Endodermal cell (in vitro differentiated cells): ENCODE measurements at places on chromosomes 5 and 9. TPM values are rescaled to one million over a fixed set of nuclear protein-coding genes. Genes with fewer than 3 reads are reported as not detected.

Gene REEP2
- 26.6 to 28.1 TPM (median 26.9 TPM) in 3 replicates for total RNA-seq

Gene PCDHB10
- 3.5 to 4.5 TPM (median 3.9 TPM) in 3 replicates for total RNA-seq

Gene ANGPTL2
- 9.8 to 14.9 TPM (median 14.8 TPM) in 3 replicates for total RNA-seq

Gene PRRX2
- total RNA-seq, result 1.0 to 2.2 TPM (median 1.9 TPM) in 3 replicates

Gene RPP25L
- 22.4 to 23.7 TPM (median 23.0 TPM) in 3 replicates for total RNA-seq

Gene IRX4
- total RNA-seq, result 1.5 TPM in 1 of 3 replicates, not detected in the others

Gene C5orf63
- 0.49 to 0.95 TPM (median 0.86 TPM) in 3 replicates for total RNA-seq

GRCh38 chr5:138282920-138283742 is 8.7 kb upstream of the GFRA3 start:
- no peaks in the 10 kb centered on the region for H3K4me1 ChIP-seq
- H3K36me3 ChIP-seq, result peaks cover 22% of the 10 kb centered on the region
- no peak overlapping the region for H3K4me3 ChIP-seq

- no peak overlapping the region for H3K27ac ChIP-seq
- no peaks in the 10 kb centered on the region for H3K36me3 ChIP-seq
- H3K27me3 ChIP-seq, result no peaks in the 10 kb centered on the region
These were observed 516.6 kb upstream of the MEF2C start for GRCh38 chr5:89399548-89399947.

DNA sequence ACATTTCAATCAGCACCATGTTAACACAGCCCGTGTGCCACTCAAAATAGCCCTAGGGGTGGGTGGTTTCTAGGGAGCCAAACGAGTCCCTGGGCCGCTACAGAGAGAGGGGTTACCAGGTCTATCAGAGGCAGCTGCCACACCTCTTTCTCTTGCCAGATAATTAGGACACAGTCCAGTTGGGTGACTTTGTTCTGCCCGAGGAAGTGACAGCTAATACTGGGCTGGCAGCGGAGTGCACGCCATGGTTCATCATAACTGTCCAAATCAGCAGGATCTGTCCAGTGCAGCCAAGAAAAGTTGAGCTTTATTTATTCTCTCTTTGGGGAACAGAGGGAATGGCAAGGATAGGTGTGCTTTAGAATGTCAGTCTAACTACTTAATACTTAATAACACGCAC is 583.8 kb downstream of the BRINP1 start:
- H3K4me1 ChIP-seq, result no peaks in the 10 kb centered on the region
- no peak overlapping the region for H3K4me3 ChIP-seq
- DNase-seq, result no peak
- H3K36me3 ChIP-seq, result no peaks in the 10 kb centered on the region
- no peak overlapping the region for H3K27ac ChIP-seq

DNA sequence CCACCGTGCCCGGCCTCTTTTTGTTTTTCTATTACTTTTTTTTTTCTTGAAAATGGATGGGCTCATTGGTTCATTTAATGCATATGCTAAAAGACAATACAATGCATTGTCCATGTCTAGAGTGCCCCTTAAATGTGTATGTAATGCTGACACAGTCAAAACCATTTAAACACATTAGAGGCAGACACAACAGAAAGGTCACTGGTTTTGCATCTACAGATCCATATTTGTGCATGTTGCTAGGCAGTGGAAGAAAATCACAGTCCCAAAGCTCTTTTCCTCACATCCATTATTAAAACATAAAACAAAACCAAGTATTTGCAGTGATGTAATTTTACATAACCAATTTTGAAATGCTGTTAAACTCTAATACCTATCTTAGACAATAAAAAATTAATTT is 389.0 kb downstream of the TAF11L14 start:
- H3K4me3 ChIP-seq, result no peak overlapping the region
- no peak overlapping the region for H3K27ac ChIP-seq
- H3K27me3 ChIP-seq, result peaks cover 7% of the 10 kb centered on the region
- H3K4me1 ChIP-seq, result no peaks in the 10 kb centered on the region
- no peaks in the 10 kb centered on the region for H3K36me3 ChIP-seq

GRCh38 chr9:114894206-114894605 is 36.2 kb downstream of the TNFSF8 start:
- H3K36me3 ChIP-seq, result no peaks in the 10 kb centered on the region
- H3K27ac ChIP-seq, result peak overlapping the region; percentile 59
- peaks cover 5% of the 10 kb centered on the region for H3K4me1 ChIP-seq
- H3K27me3 ChIP-seq, result no peaks in the 10 kb centered on the region
- no peak overlapping the region for H3K4me3 ChIP-seq
- DNase-seq, result no peak

GRCh38 chr9:69016191-69017096 is 2.5 kb upstream of the PRKACG start:
- no peaks in the 10 kb centered on the region for H3K4me1 ChIP-seq
- no peaks in the 10 kb centered on the region for H3K36me3 ChIP-seq
- H3K4me3 ChIP-seq, result no peak overlapping the region
- DNase-seq, result no peak
- no peak overlapping the region for H3K27ac ChIP-seq
- H3K27me3 ChIP-seq, result no peaks in the 10 kb centered on the region

DNA sequence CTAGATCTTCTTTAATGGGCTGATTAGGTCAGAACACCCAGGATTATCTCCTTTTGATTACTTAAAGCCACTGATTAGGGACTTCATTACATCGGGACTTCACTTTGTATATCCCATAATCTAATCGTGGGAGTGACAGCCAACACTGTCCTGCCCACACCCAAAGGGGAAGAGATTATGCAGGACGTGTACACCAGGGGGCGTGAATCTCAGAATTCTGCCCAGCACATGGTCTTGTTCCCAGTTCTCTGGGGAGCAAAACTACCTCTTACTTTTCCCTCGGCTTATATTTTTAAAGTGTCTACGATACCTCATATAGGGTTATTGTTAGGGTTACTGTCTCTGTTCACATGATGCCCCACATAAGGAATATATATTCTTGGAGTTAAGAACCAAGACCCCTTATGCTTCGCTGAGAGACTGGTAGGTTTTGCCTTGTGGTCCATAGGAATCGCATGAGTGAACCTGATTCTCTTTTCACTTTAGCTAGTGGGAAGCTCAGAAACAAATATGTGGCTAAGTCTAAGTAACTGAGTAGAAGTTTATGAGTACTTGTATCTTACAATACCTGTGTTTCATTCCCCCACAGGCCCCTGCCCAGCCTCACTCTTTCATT is 192.7 kb downstream of the GNA14 start:
- H3K27ac ChIP-seq, result no peak overlapping the region
- H3K27me3 ChIP-seq, result peaks cover 31% of the 10 kb centered on the region
- H3K4me1 ChIP-seq, result no peaks in the 10 kb centered on the region

DNA sequence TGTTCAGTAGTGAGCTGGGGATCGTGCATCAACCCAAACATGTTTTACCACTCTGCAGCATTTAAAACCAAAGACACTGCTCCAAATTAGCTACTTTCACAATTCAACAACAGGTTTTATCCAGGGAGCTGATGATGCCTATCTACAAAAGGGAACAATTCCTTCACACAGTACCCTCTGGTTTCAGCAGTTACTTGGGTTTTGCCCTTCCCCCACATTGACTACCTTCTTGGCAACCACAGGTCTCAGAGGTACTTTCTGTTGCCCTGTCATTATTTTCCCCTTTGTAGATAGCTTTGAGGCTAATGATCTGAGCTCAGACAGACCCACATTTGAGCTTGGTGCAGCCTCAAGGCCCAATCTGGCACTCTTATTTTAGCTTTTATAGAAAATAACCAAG is 96.1 kb downstream of the WDR41 start:
- no peak for DNase-seq
- H3K27ac ChIP-seq, result no peak overlapping the region
- H3K4me1 ChIP-seq, result no peaks in the 10 kb centered on the region
- H3K27me3 ChIP-seq, result no peaks in the 10 kb centered on the region
- H3K4me3 ChIP-seq, result no peak overlapping the region

GRCh38 chr5:153827397-153827796 is 211.3 kb downstream of the FAM114A2 start:
- peak; percentile 70 for DNase-seq
- peaks cover 73% of the 10 kb centered on the region for H3K27me3 ChIP-seq
- no peaks in the 10 kb centered on the region for H3K36me3 ChIP-seq
- H3K4me3 ChIP-seq, result no peak overlapping the region
- no peak overlapping the region for H3K27ac ChIP-seq

- no peaks in the 10 kb centered on the region for H3K27me3 ChIP-seq
- no peaks in the 10 kb centered on the region for H3K4me1 ChIP-seq
- H3K36me3 ChIP-seq, result peaks cover 10% of the 10 kb centered on the region
- peak; percentile 61 for DNase-seq
- no peak overlapping the region for H3K4me3 ChIP-seq
These were observed 18.9 kb downstream of the MARCHF11 start for GRCh38 chr5:16160706-16161105.

DNA sequence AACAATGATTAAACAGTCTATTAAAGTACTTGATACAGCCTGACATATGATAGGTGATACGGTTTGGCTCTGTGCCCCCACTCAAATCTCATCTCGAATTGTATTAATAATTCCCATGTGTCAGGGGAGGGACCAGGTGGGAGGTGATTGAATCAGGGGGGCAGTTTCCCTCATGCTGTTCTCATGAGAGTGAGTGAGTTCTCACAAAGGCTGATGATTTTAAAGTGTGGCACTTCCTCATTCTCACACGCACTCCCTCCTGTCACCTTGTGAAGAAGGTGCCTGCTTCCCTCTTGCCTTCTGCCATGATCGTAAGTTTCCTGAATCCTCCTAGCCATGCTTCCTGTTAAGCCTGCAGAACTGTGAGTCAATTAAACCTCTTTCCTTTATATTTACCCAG is 40.1 kb upstream of the TARS1 start:
- H3K27ac ChIP-seq, result no peak overlapping the region
- no peaks in the 10 kb centered on the region for H3K36me3 ChIP-seq
- no peak overlapping the region for H3K4me3 ChIP-seq
- H3K27me3 ChIP-seq, result no peaks in the 10 kb centered on the region
- H3K4me1 ChIP-seq, result no peaks in the 10 kb centered on the region

GRCh38 chr5:149403923-149404745 is 25.0 kb upstream of the IL17B start:
- H3K36me3 ChIP-seq, result no peaks in the 10 kb centered on the region
- peaks cover 7% of the 10 kb centered on the region for H3K4me1 ChIP-seq
- DNase-seq, result no peak
- no peak overlapping the region for H3K27ac ChIP-seq
- H3K4me3 ChIP-seq, result no peak overlapping the region

GRCh38 chr5:165877475-165877874 is 2372.1 kb downstream of the MAT2B start:
- H3K36me3 ChIP-seq, result no peaks in the 10 kb centered on the region
- no peak overlapping the region for H3K27ac ChIP-seq
- no peak overlapping the region for H3K4me3 ChIP-seq
- no peaks in the 10 kb centered on the region for H3K27me3 ChIP-seq

DNA sequence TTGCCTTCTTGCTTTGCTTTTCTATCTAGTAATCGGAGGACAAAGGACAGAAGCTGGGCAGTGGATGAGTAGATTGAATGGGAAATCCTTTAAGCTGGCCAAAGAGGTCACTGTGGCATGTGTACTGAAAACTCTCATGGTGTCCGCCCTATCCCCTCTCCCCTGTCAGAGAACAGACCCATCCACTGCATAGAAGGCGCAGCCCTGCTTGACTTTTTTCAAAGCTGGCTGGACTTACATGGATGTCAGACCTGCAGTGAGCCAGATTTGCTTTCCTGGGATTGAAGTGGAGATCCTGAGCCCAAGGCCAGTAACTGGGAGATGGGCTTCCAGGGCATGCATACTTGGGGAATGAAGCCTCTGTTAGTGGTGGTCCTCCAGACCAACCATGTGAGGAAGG is 329.5 kb downstream of the TRPM3 start:
- no peak for DNase-seq
- H3K27me3 ChIP-seq, result no peaks in the 10 kb centered on the region
- H3K27ac ChIP-seq, result no peak overlapping the region
- peaks cover 18% of the 10 kb centered on the region for H3K4me1 ChIP-seq

- peak overlapping the region; percentile 49 for H3K27ac ChIP-seq
- H3K4me1 ChIP-seq, result no peaks in the 10 kb centered on the region
- H3K27me3 ChIP-seq, result no peaks in the 10 kb centered on the region
- peak overlapping the region; percentile 76 for H3K4me3 ChIP-seq
- DNase-seq, result peak; percentile 92
- H3K36me3 ChIP-seq, result peaks cover 14% of the 10 kb centered on the region
These were observed 1.3 kb downstream of the PHYHD1 start for GRCh38 chr9:128921881-128922763.

GRCh38 chr9:80605129-80605528 is 1033.4 kb downstream of the TLE4 start:
- DNase-seq, result no peak
- H3K27me3 ChIP-seq, result no peaks in the 10 kb centered on the region
- no peak overlapping the region for H3K4me3 ChIP-seq
- H3K27ac ChIP-seq, result no peak overlapping the region

- peak overlapping the region; percentile 45 for H3K4me3 ChIP-seq
- no peaks in the 10 kb centered on the region for H3K27me3 ChIP-seq
- H3K4me1 ChIP-seq, result peaks cover 9% of the 10 kb centered on the region
These were observed 24.6 kb downstream of the NDUFA8 start for GRCh38 chr9:122134822-122135528.

DNA sequence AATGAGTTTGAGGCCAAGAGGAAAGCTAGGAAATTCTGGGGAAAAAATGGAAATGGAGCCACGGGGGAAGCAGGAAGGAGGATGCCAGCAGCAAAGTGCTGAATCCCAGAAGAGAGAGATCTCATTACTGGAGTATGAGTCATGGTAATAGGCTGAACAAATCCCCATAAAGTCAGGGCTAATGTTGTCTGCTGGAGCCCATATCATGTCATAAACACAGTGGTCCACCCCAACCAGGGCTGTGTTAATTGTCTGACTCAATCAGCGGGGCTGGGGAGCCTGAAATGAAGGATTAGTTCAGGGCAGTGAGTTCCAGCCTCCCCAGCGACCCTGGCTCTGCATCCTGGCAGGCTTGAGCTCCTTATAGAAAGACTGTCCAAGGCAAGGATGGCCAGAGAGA is 68.8 kb downstream of the TLR4 start:
- no peak overlapping the region for H3K4me3 ChIP-seq
- H3K27ac ChIP-seq, result no peak overlapping the region
- no peaks in the 10 kb centered on the region for H3K36me3 ChIP-seq

GRCh38 chr5:174601946-174602345 is 122.4 kb upstream of the MSX2 start:
- H3K27me3 ChIP-seq, result no peaks in the 10 kb centered on the region
- no peak overlapping the region for H3K27ac ChIP-seq
- no peaks in the 10 kb centered on the region for H3K36me3 ChIP-seq

DNA sequence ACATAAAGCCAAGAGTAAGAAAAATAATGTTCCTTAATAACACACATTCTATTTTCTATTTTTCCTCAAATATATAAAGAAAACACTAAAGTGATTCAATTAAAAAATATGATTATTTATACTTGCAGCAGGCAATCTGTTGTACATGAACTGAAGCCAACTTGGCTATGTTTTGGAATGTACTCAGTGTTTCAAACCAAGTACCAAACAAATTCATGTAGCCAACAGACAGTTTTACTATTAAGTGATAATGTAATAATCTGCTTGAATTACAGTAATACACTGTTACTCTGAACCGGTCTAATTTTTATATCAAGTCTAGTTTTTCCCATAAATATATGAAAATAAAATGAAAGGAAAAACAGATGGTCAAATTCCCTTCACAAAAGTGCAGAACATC is 58.0 kb downstream of the CEP120 start:
- DNase-seq, result no peak
- no peak overlapping the region for H3K4me3 ChIP-seq
- no peaks in the 10 kb centered on the region for H3K27me3 ChIP-seq
